Ammon's horn (tissue), 1 donor: ENCODE measurements at places on chromosomes 4 and X.

GRCh38 chr4:83234902-83235644 lies 49.5 kb downstream of the COQ2 start:
- DNase-seq = no peak

DNA sequence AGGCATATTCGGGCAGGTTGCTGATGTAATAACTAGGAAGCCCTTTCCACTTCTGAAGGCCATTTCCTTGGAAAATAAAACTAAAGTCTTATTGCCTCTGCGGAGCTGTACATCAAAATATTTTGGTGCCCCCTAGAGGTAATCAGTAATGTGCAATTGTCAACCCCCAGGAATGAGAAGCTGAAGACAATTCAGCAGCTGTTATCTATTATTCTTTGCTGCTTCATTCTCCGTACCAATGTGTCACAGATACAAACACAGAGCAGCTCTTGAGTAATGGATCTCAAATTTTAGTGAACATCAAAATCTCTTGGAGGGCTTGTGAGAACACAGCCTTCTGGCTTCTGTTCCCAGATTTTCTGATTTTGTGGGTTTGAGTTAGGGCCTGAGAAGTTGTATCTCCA lies 3.5 kb upstream of the SLIT2 start:
- peak; percentile 49 for DNase-seq

GRCh38 chr4:133624744-133625143 lies 475.6 kb downstream of the PCDH10 start:
- no peak for DNase-seq

- no peak for DNase-seq
Measured at GRCh38 chrX:31070057-31070468, 1.8 kb downstream of the FTHL17 start.

- DNase-seq = no peak
Measured at GRCh38 chrX:4876268-4876667, 1162.8 kb upstream of the PRKX start.

DNA sequence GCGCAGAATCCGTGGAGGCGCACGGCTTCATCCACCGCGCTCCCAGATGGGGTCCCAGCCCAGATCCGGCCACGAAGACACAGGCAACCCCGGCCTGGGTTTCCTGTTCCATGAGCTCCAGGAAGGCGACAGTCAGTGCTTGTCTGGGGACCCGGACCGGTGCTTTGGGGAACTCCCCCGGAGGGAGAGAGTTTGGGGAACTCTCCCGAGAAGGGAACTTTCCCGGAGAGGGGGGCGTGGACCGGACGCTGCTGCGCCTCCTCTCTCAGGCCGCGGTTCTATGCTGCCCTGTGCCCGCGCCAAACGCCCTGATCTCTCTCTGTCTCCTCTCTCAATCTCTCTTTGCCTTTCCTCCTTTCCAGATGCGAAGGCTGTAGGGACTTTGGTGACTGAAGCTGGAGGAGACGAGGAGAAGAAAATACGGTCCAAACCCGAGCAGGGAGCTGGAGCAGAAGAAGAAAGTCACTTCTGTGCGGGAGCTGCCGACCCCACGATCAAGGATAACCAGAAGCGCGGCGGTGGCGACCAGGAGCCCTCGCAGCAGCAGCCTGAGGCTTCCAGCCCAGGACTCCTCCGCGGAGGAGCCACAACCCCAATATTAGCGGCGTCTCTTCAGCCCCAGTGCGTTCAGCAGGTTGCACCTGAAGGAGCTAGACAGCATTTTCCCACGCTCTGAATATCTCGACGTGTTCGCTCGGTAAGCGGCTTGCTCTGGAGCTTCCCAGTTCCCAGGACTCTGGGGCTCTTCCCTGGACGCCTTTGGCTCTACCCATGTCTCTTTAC lies 47.6 kb upstream of the NKAP start:
- no peak for DNase-seq

DNA sequence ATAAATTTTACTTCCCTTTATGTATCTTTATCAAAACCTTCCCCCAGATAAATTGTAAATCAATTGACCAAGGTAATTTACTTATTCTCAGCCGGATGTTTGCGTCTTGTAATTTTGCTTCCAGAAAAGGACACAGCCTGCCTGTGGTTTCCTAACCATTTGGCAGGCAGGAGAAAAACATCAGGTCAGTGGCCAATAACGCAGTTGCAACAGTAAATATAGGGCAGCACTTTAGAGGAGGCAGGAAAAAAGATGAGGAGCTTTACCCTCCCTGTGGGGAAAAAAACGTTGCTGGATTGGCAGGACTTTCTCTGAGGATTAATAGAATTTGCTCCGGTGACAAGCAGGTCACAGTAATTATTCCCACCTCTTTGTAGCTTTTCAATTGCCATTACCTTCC lies 2618.1 kb downstream of the ARAP2 start:
- DNase-seq = peak; percentile 17

DNA sequence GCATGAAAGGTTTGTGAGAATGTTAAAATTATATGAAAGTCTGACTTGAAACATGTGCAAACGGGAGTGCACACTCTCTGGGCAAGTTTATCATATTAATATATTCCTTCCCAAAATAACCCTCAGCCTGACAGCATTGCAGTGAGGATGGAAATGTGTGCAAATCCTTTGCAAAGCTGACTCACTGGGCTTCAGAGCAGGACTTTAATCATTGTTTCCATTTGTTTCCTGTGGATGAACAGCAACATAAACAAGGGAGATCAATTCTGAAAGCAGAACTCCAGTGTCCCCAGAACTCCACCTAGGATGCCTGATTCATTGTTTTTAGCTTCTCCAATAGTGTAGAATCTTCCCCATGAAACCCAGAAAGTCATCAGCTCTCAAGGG lies 32.9 kb downstream of the SLC2A9 start:
- DNase-seq = peak; percentile 24

- DNase-seq = no peak
Measured at GRCh38 chrX:149284616-149285015, 220.5 kb downstream of the IDS start.

GRCh38 chrX:149830192-149830873 lies 48.6 kb downstream of the MAGEA9 start:
- no peak for DNase-seq

- no peak for DNase-seq
Measured at GRCh38 chr4:3115637-3116270, 41.3 kb downstream of the HTT start.

DNA sequence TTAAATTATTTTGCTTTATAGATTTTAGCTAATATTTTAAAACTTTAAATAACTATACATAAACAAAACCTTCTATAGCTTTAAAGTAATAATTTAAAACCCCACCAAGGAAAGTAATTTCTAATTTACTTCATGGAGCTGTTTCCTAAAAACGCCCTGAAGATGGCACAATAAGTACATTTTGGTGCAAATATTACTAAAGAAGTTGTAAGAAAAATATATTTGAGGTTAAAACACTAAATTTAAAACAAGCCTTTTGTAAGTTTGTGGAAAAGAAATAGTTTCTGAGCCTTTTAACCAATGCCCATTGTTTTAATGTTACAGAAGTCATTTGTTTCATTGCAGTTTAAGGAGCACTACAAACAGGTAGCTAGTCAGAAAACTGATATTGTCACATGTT lies 137.4 kb upstream of the AGA start:
- DNase-seq = no peak
